ENCODE measurements at places on chromosomes 7 and 10. TPM values are rescaled to one million over a fixed set of nuclear protein-coding genes. Genes with fewer than 3 reads are reported as not detected.

MGMT gene
- 28.5 TPM for total RNA-seq

ZP3 gene
- total RNA-seq, result 0.42 TPM

GRCh38 chr7:20232848-20233247, 15.7 kb upstream of the MACC1 start:
- no peak for DNase-seq

CACNB2 gene
- total RNA-seq, result 40.4 TPM

GRCh38 chr7:156932006-156932405, 17.5 kb upstream of the NOM1 start:
- DNase-seq, result no peak
